ENCODE measurements at places on chromosomes 3 and 15. TPM values are rescaled to one million over a fixed set of nuclear protein-coding genes. Genes with fewer than 3 reads are reported as not detected.
A peak's percentile ranks its signal among the peaks of the same experiment; 100 is the strongest.

Gene GUCA1C
- not detected for total RNA-seq

Gene MINAR1
- total RNA-seq = 0.24 TPM

Gene CDHR4
- total RNA-seq = 0.33 TPM

Gene GP5
- 0.17 TPM for total RNA-seq

DNA sequence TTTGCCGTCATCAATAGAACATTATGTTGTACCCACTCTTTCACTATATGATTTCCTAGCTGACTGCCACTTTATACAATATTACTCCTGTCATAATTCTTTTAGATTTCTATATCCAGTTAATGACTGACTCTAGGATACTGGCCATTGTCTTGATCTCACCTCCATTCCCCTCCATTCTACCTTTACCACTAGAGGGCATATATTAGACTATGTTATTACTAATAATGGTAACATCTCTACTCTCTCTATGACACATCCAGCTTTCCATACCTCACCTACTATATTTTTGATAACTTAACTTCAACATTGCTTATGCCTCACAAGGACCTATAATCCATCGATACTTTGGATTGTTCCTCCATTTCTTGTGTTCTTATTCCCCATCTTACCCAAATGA lies 31.4 kb upstream of the POU1F1 start:
- DNase-seq = peak; percentile 22

DNA sequence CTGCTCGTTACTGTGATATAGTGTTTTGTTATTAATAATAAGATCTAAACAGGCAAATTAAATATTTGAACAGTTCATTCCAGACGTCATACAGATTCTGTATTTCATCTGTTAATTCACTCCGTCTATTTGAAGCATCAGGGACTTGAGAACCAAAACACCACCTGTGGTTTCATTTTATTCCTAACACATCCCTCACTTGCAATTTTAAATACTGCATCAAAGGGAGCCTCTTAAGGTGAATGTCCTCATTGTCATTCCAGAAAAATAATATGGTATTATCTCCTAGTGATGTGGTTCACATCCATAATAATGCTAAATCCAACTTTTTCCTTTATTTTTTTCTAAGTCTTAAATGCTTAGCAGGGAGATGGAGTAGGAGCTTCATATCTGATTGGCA lies 1390.9 kb upstream of the CADM2 start:
- DNase-seq = no peak

GRCh38 chr3:54983266-54984099 lies 55.6 kb upstream of the LRTM1 start:
- DNase-seq = no peak

- DNase-seq = no peak
Observed at GRCh38 chr3:106049821-106050220, 181.0 kb upstream of the CBLB start.

DNA sequence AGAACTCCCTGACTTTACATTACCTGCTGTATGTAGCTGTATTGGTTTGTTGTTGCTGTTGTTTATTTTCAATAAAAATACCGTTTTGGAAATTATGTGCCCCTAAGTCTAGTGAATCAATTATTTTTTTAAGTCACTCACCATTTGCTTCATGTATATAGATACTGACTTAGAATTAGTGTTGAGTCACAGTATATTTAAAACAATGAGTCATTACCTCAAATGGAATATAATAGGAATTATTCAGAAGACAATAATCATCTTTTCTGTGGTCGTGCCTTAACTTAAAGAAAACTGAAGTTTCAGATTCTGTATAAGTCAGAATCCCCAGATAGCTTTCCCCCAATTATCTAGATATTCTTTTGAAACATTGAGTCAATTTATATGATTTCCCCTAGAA lies 21.0 kb upstream of the ALDH1A2 start:
- peak; percentile 50 for DNase-seq

GRCh38 chr3:109072194-109072593 lies 45.7 kb downstream of the MORC1 start:
- no peak for DNase-seq

- DNase-seq = peak; percentile 99
Observed at GRCh38 chr3:120113128-120114116, 19.2 kb upstream of the GSK3B start.

- no peak for DNase-seq
Observed at GRCh38 chr15:27241943-27242342, 271.0 kb downstream of the GABRG3 start.

GRCh38 chr15:98694161-98694560 lies 45.8 kb downstream of the IGF1R start:
- no peak for DNase-seq

- DNase-seq = peak; percentile 26
Observed at GRCh38 chr3:56819016-56819809, 17.5 kb upstream of the ARHGEF3 start.

- DNase-seq = no peak
Observed at GRCh38 chr3:18883571-18883970, 264.7 kb upstream of the KCNH8 start.

- peak; percentile 65 for DNase-seq
Observed at GRCh38 chr3:168024537-168024941, 71.2 kb downstream of the GOLIM4 start.

Data from mammary epithelial cell (primary cell).